ENCODE measurements at places on chromosomes 3 and 15. TPM values are rescaled to one million over a fixed set of nuclear protein-coding genes. Genes with fewer than 3 reads are reported as not detected.

ST3GAL6 gene
- total RNA-seq, result 14.1 TPM

ITGB5 gene
- total RNA-seq, result 24.0 TPM

WNT5A gene
- total RNA-seq, result 8.9 TPM

ZNF639 gene
- total RNA-seq, result 44.9 TPM

FEZF2 gene
- not detected for total RNA-seq

CFAP100 gene
- not detected for total RNA-seq

ANKRD63 gene
- not detected for total RNA-seq

ZKSCAN7 gene
- total RNA-seq, result 15.7 TPM

GOLGA6C gene
- total RNA-seq, result not detected

PDCD6IP gene
- 51.7 TPM for total RNA-seq

EBLN2 gene
- total RNA-seq, result 8.4 TPM

CYP19A1 gene
- total RNA-seq, result 0.52 TPM

DNAH12 gene
- 0.52 TPM for total RNA-seq

NTRK3 gene
- 6.8 TPM for total RNA-seq

SLC12A6 gene
- 20.4 TPM for total RNA-seq

PTH1R gene
- 9.4 TPM for total RNA-seq

APPL1 gene
- 83.0 TPM for total RNA-seq

CFAP161 gene
- 5.7 TPM for total RNA-seq

CAMKV gene
- total RNA-seq, result not detected

TIMP4 gene
- total RNA-seq, result 4.7 TPM

MKRN3 gene
- 1.6 TPM for total RNA-seq

FMN1 gene
- 3.7 TPM for total RNA-seq

CCDC66 gene
- 54.3 TPM for total RNA-seq

OXTR gene
- 0.52 TPM for total RNA-seq

ITIH3 gene
- total RNA-seq, result 2.1 TPM

C3orf20 gene
- total RNA-seq, result 0.52 TPM

GOLGA6L4 gene
- 0.52 TPM for total RNA-seq

CADPS gene
- 1.0 TPM for total RNA-seq

IL17RB gene
- total RNA-seq, result 1.6 TPM

COL6A5 gene
- total RNA-seq, result not detected

TM4SF18 gene
- 6.3 TPM for total RNA-seq

IGSF10 gene
- total RNA-seq, result 18.3 TPM

CHDH gene
- total RNA-seq, result 0.52 TPM

BTD gene
- total RNA-seq, result 23.0 TPM

CCNB2 gene
- total RNA-seq, result 7.8 TPM

CCR2 gene
- total RNA-seq, result 3.7 TPM

MESP2 gene
- total RNA-seq, result not detected

C3orf49 gene
- total RNA-seq, result not detected

GRM7 gene
- 1.0 TPM for total RNA-seq

DLL4 gene
- total RNA-seq, result 11.5 TPM

VPS8 gene
- total RNA-seq, result 316 TPM

DZIP1L gene
- 13.6 TPM for total RNA-seq

USP50 gene
- not detected for total RNA-seq

LRRC34 gene
- 3.1 TPM for total RNA-seq

PLA2G4B gene
- total RNA-seq, result 1.6 TPM

GNAT1 gene
- total RNA-seq, result not detected

THPO gene
- under 0.01 TPM for total RNA-seq

DAZL gene
- total RNA-seq, result not detected

CLRN1 gene
- not detected for total RNA-seq
